Left ventricle myocardium inferior (tissue), 1 donor: ENCODE measurements at places on chromosomes 7 and 10.

GRCh38 chr10:4816966-4817365 lies 9.0 kb upstream of the AKR1E2 start:
- H3K4me1 ChIP-seq = peaks cover 4% of the 10 kb centered on the region
- no peak overlapping the region for H3K27ac ChIP-seq
- no peak overlapping the region for H3K4me3 ChIP-seq
- no peaks in the 10 kb centered on the region for H3K27me3 ChIP-seq
- no peaks in the 10 kb centered on the region for H3K36me3 ChIP-seq
- DNase-seq = no peak

GRCh38 chr7:153286763-153287162 lies 527.2 kb downstream of the ACTR3B start:
- no peak for DNase-seq
- H3K36me3 ChIP-seq = no peaks in the 10 kb centered on the region
- no peak overlapping the region for H3K4me3 ChIP-seq
- H3K27me3 ChIP-seq = peaks cover 7% of the 10 kb centered on the region
- no peak overlapping the region for H3K27ac ChIP-seq
- no peaks in the 10 kb centered on the region for H3K4me1 ChIP-seq

- peak overlapping the region; percentile 6 for H3K4me3 ChIP-seq
- H3K27ac ChIP-seq = peak overlapping the region; percentile 14
- H3K36me3 ChIP-seq = no peaks in the 10 kb centered on the region
These were observed 88.6 kb downstream of the USP6NL start for GRCh38 chr10:11522821-11523245.

- H3K27ac ChIP-seq = no peak overlapping the region
- H3K27me3 ChIP-seq = no peaks in the 10 kb centered on the region
- H3K4me3 ChIP-seq = no peak overlapping the region
- no peak for DNase-seq
- H3K4me1 ChIP-seq = no peaks in the 10 kb centered on the region
These were observed 78.0 kb upstream of the TNS3 start for GRCh38 chr7:47659664-47660462.

GRCh38 chr10:4671451-4672145 lies 154.4 kb upstream of the AKR1E2 start:
- peak overlapping the region; percentile 51 for H3K27ac ChIP-seq
- no peaks in the 10 kb centered on the region for H3K27me3 ChIP-seq
- no peak for DNase-seq

DNA sequence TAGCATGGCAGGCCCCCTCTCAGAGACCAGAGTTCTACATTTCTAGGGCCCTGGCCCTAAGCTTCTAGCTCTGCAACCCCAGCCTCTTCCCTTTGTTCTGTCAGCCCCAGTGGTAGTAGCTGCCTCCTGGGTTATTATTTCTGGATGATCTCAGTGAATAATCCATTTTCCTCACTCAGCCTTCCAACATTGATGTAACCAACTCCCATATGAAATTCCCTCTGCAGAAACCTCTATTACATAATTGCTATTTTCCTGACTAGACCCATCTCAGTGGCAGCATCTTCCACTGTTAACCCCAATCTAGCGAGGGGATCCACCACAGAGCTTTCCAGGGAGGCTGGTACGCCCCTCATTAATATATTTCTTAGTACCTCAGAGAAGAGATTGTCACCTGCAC lies 49.8 kb downstream of the FHIP2A start:
- no peak for DNase-seq
- peaks cover 5% of the 10 kb centered on the region for H3K27me3 ChIP-seq
- H3K4me3 ChIP-seq = no peak overlapping the region
- no peak overlapping the region for H3K27ac ChIP-seq

- DNase-seq = no peak
- H3K27ac ChIP-seq = peak overlapping the region; percentile 91
- peaks cover 17% of the 10 kb centered on the region for H3K36me3 ChIP-seq
- peaks cover 38% of the 10 kb centered on the region for H3K4me1 ChIP-seq
- H3K4me3 ChIP-seq = peak overlapping the region; percentile 81
- no peaks in the 10 kb centered on the region for H3K27me3 ChIP-seq
These were observed 973 bp downstream of the ATAD1 start for GRCh38 chr10:87816898-87817608.

DNA sequence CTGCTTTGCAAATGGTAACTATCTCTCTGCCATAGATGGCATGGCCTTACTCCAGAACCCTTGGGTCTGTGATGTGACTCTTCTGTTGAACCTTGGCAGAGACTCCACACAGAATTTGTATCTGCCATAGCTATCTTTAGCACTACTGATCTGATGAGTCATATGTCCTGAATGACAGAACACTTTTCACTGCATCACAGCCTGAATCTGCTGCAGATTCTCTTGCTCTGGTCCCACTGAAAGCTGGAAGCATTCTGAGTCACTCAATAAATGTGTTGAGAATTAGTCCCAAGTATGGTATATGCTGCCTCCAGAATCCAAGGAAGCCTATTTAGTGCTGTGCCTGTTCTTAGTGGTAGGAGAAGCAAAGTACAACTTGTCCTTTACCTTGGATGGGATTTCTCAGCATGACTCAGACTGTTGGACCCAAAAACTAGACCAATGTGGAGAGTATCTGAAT lies 39.5 kb upstream of the ANKRD1 start:
- H3K27ac ChIP-seq = peak overlapping the region; percentile 11
- H3K36me3 ChIP-seq = no peaks in the 10 kb centered on the region
- H3K4me3 ChIP-seq = no peak overlapping the region
- no peaks in the 10 kb centered on the region for H3K27me3 ChIP-seq
- no peak for DNase-seq
- H3K4me1 ChIP-seq = peaks cover 28% of the 10 kb centered on the region
